ENCODE measurements at places on chromosomes 4 and X.
A peak's percentile ranks its signal among the peaks of the same experiment; 100 is the strongest.

- DNase-seq, result no peak
Measured at GRCh38 chrX:15515931-15516330, 15.3 kb downstream of the BMX start.

DNA sequence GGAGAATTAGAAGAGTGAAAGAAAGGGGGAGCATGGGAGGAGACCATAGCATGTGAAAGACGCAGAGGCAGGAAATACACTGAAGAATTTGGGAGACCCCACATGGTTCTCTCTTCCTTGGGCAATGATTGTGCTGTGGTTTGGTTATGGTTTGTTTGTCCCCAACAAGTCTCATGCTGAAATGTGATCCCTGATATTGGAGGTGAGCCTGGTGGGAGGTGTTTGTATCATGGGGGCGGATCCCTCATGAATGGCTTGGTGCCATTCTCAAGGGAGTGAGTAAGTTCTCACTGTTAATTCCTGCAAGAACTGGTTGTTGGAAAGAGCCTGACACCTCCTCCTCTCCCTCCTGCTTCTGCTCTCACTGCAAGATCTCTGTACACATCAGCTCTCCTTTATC, 78.6 kb upstream of the RAI2 start:
- DNase-seq, result no peak

DNA sequence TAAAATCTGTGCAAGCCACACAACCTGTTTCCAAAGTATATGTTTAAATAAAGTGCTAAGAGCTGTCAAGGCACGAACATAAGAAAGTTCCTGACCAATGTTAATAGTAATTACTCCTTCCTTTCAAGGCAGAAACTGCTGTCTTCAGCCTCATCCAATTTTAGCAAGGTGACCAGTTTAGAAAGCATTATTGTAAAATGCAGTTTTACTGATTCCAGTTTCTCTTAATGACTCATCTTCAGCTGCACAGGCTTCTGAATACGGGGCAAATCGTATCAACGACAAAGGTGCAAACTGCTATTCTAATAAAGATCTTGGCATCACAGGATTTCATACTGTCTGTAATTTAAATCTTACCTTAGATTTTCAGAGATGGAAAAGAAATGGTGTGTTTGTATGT, 87.5 kb downstream of the PPP3CA start:
- no peak for DNase-seq

DNA sequence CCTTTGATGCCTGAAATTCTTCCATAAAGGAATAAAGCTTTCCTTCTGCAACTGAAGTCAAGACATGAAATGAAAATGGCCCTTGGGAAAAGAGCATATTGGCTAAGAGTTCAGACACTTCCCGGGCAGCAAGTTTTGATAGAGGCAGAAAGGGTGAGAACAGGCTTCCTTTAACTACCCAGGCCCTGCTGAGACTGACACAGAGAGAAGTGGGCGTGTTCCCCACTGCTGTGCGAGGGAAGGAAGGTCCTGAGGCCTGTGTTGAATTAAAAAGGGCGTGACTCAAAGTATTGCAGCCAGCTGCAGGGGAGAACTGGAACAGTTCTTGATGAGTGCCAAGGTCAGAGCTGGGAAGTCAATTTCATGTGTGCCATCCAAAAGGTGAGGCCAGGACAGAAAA, 33.9 kb upstream of the ADGRG2 start:
- DNase-seq, result no peak

DNA sequence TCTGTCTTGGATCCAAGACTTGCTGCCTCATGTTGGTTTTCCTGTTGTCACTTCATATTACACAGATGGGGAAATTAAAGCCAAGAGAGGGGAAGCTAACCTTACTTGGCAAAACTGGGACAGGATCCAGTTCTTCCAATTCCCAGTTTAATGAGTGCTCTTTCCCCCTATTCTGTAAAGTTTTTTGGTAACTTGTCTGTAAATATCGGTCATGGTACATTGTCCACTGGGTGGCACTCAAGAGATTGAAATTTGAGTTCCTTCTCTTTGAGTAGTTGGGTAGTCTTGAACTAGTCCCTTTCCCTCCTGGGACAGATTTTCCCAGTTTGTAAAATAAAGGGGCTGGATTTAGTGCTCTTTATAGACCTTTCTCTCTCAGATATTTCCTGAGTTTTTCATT, 12.4 kb upstream of the EOLA2 start:
- DNase-seq, result no peak

DNA sequence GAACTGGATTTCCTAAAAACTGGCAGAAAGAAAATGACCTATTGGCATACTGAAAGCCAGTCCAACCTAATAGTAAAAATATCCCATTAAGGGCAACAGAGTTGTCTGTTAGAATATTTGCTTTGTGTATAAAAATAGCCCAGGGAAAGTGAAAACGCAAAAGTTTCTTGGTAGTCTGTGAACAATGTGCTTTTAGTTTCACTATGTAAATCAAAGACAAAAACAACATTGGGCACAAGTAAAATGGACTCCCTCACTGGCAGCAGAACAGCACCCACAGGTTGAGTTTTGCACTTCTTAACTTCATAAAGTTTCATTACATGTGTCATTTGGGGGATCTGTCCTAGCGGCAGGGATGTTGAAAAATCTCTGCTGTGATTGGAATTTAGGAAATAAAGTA, 4.3 kb upstream of the FGG start:
- DNase-seq, result no peak

GRCh38 chrX:54182194-54182863, 725 bp downstream of the FAM120C start:
- peak; percentile 11 for DNase-seq

GRCh38 chrX:136656361-136656964, 8.5 kb downstream of the CD40LG start:
- DNase-seq, result no peak

- no peak for DNase-seq
Measured at GRCh38 chr4:138673053-138673452, 342.5 kb upstream of the NOCT start.

DNA sequence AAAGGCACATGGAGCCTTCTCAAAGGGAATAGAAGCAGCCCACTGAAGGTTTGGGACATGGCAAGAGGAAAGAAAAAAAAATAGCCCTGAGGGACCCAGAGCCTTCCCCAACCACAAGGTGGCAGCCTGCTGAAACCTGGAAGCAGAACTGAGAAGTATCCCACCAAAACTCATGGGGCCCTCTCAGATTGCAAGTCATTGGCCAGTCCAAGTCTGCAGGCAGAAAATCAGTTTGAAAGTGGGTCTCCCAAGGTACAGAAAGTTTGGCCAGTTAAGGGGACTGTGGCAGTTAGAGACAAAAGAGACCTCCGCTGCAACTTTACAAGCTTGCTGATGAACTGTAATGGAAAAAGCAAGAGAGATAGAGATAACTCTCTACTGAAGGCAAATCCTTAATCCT, 155.8 kb downstream of the ANTXR2 start:
- no peak for DNase-seq

DNA sequence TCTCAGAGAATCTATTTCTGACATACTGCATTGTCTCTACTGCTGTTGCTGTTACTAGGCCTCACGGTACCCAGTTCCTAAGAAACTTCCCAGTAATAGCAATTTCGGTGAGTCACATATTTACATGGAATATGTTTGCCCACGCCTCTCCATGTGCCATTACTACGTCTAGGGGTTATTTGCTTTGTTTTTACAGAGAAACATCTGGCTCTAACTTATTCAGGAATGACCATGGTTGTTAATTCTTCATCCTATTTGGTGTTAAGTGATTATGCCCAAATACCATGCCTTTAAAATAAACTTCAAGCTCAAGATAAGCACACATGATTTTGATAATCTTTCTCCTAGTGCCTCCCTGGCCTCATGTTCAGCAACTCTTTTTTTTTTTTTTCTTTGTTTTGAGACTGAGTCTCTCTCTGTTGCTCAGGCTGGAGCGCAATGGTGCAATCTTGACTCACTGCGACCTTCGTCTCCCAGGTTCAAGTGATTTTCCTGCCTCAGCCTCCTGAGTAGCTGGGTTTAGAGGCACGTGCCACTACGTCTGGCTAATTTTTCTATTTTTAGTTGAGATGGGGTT, 101.0 kb upstream of the HS3ST1 start:
- DNase-seq, result no peak
